ENCODE measurements at places on chromosomes 3 and 15. TPM values are rescaled to one million over a fixed set of nuclear protein-coding genes. Genes with fewer than 3 reads are reported as not detected.

Gene TPRG1
- 24.2 TPM for total RNA-seq

DNA sequence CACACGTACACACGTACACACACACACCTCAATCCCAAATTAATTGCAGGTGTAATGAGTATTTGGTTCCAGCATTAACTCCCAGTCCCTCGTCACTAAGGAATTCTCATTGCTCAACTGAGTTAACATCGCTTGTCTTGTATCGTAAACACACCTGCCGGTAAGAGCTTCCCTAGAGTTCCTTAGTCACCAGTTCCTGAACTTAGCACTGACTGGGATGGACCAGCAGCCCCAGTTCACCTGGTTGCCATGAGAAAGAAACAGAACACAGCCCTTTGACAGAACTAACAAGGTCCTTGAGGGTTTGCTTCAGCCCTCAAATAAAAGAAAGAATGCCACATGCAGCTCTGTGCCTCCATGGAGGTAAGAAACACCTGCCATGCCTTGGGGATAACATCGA is 66.3 kb upstream of the SLCO3A1 start:
- H3K36me3 ChIP-seq = no peaks in the 10 kb centered on the region
- H3K27ac ChIP-seq = peak overlapping the region; percentile 37
- H3K27me3 ChIP-seq = peaks cover 3% of the 10 kb centered on the region
- DNase-seq = no peak
- H3K4me1 ChIP-seq = peaks cover 16% of the 10 kb centered on the region
- H3K4me3 ChIP-seq = no peak overlapping the region

DNA sequence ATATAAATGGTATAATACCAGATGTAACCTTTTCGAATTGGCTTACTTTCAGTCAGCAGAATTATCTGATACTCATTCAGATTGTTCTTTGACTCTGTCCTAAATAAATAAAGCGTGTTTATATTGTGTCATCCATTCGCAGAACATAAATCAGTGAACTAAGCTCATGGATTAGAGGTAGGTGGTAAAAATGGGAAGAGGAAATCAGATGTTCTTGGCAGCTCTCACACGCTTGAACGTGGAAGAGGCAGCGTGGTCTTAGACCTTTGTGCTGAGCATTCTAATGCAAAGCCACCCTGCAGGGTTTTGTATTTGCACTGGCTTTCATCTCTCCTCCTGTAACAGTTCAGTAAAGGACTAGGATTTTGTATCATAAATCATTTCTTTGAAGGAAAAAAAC is 441.4 kb downstream of the GABRG3 start:
- peaks cover 8% of the 10 kb centered on the region for H3K27me3 ChIP-seq
- H3K27ac ChIP-seq = no peak overlapping the region
- DNase-seq = no peak
- peaks cover 13% of the 10 kb centered on the region for H3K4me1 ChIP-seq
- no peaks in the 10 kb centered on the region for H3K36me3 ChIP-seq

Gene GPR149
- total RNA-seq = 0.14 TPM

- H3K4me3 ChIP-seq = no peak overlapping the region
- no peak overlapping the region for H3K27ac ChIP-seq
- H3K4me1 ChIP-seq = peaks cover 6% of the 10 kb centered on the region
- DNase-seq = peak; percentile 64
Measured at GRCh38 chr3:126553284-126554084, 5.2 kb downstream of the C3orf22 start.

Gene PRKAR2A
- 44.1 TPM for total RNA-seq

Gene SLC24A5
- total RNA-seq = 1.3 TPM

DNA sequence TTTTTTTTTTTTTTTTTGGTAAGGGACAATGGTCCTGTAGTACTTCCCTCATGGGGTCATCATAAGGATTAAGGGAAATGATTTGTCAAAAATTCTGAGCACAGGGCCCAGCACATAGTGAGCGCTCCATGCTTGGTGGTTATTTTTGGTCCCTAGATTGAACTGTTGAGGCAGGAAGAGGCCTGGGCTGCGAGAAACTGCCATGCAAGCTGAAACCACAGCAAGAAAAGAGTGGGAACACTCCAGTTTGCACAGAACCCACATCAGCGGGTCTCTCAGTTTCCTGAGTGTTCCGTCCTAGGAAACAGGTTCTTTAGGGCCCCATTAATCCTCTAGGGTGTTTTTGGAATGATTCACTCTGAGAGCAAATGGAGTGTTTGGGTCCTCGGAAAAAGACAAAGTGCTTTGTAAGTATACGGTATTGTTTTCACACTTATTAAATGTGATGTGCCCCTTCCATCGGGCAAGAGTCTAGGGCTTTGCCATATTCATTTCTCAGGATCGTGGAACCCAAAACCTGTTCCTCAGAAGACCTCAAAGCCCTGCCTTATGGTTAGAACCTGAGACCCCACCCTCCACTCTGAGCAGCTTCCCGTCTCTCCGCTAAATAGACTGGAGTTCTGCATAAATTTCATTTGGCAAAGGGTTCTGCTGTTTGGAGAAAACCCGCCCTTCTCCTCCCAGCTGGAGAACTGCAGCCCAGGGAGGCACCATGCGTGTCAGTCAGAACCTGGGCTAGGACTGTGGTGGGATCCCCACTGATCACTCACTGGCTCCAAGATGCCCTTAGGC is 60.4 kb downstream of the SPSB4 start:
- no peak for DNase-seq
- H3K4me3 ChIP-seq = no peak overlapping the region
- no peaks in the 10 kb centered on the region for H3K27me3 ChIP-seq
- H3K4me1 ChIP-seq = peaks cover 23% of the 10 kb centered on the region
- H3K27ac ChIP-seq = no peak overlapping the region
- H3K36me3 ChIP-seq = peaks cover 12% of the 10 kb centered on the region

DNA sequence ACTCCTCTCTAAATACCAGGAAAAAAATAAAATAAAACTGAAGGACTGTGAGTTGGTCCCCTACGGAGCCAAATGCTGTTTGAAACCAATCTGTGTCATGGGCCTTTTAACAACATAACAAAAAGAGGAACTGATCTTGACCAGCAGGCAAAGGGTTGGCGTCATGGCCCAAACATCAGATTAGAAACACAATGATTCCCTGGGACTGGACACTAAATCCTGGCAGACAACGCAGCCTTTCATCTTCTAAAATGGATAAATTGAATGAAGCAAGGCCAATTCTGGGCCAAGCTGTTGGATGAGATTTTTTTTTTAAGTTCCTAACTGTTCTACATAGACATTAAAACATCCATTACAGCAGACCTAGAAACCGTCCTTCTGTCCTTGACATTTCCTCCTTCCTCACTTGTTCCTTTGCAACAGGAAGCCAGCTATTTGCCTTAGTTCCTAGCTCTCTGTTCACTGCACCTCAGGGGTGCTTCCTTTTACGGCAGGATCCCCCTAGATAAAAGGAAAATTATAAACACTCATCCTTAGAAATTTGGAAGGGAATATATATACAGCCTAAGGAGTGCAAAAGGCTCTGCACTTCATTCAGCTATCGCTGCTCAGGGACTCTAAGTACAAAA is 21.6 kb upstream of the TAFA4 start:
- H3K27me3 ChIP-seq = peaks cover 17% of the 10 kb centered on the region
- no peak overlapping the region for H3K4me3 ChIP-seq
- no peak for DNase-seq

GRCh38 chr15:86231864-86232721 is 152.4 kb downstream of the AGBL1 start:
- DNase-seq = no peak
- H3K27me3 ChIP-seq = peaks cover 37% of the 10 kb centered on the region
- H3K4me3 ChIP-seq = peak overlapping the region; percentile 62
- H3K27ac ChIP-seq = no peak overlapping the region

- H3K36me3 ChIP-seq = no peaks in the 10 kb centered on the region
- H3K4me3 ChIP-seq = peak overlapping the region; percentile 47
- DNase-seq = no peak
- H3K4me1 ChIP-seq = peaks cover 12% of the 10 kb centered on the region
- no peak overlapping the region for H3K27ac ChIP-seq
Measured at GRCh38 chr3:186896875-186897274, 33.5 kb upstream of the ST6GAL1 start.

DNA sequence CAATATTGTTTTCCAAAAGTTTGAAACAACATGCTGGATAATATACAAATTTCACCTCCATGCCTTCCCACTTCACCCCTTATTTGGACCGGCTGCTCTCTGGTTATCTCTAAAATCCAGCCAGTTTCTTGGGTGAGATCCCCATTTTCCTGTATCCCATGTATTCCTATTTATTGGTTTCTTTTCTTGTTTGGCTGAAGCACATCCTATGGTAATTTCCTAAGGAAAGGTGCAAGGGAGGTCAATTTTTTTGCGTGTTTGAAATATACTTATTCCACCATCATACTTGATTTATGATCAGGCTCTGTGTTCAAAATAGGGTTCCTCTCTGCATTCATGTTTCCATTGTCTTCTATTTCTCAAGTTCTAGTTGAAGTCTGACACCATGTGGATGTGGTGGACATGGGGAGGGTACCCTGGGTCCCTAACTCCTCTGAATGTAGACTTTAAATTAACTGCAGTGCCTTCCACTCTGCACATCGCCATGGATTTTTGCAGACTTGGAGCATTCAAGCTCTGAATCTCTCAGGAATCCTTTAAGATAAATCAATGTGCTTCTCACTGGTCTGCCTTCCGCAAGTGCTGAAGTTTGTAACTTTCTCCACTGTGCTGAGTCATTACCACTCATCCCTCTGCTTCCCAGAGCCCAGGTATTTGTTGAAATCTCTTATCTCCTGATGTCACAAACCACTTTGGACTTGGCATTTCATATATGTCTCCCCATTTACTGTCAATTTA is 52.1 kb upstream of the TLE3 start:
- H3K27ac ChIP-seq = no peak overlapping the region
- DNase-seq = no peak
- no peaks in the 10 kb centered on the region for H3K36me3 ChIP-seq
- no peak overlapping the region for H3K4me3 ChIP-seq

- peaks cover 10% of the 10 kb centered on the region for H3K27me3 ChIP-seq
- no peak overlapping the region for H3K27ac ChIP-seq
- no peak overlapping the region for H3K4me3 ChIP-seq
Measured at GRCh38 chr3:184040010-184040409, 8.5 kb downstream of the HTR3D start.

DNA sequence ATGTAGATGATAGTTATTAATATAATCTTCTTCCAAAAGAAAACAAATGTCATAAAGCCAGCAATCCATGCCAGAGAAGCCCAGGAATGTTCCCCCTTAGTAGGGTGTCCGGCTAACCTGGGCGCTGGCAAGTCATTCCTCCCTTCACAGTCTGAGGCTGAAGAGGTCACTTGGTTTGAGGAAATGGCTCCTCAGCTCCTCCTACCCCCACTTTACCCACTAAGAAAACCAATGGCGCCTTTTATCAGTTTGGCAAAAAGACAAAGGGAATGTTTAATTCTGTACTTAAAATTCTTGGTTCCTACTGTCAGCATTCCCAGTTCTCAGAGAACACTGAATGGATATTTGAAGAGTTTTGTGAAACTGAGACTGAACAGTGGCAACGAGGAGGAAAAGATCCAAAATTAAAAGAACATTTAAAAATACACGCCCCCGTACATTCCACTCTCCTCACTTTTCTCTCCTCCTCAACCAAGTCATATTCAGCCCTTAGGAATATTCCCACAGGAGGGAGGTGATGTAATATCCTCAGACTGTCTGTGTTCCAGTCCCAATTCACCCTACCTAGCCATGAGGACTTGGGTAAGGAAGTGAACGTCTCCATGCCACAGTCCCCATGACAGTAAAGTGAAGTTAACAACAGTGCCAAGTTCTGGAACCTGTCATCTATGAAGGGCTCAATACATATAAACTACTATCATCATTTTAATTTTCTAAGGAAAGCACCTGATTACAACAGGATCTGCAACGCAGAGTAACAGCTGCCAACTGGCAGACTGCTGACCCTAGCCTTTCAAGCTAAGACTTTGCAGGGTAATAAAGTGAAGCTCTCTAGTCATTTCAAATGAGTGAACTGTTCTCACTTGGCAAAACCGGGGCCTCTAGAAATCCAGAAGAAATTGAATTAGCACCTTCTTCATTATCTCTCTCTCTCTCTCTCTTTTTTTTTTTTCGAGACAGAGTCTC is 234.5 kb upstream of the ICE2 start:
- no peak for DNase-seq
- no peak overlapping the region for H3K27ac ChIP-seq
- H3K4me3 ChIP-seq = no peak overlapping the region
- peaks cover 13% of the 10 kb centered on the region for H3K4me1 ChIP-seq

Gene DPPA2
- total RNA-seq = 0.36 TPM

DNA sequence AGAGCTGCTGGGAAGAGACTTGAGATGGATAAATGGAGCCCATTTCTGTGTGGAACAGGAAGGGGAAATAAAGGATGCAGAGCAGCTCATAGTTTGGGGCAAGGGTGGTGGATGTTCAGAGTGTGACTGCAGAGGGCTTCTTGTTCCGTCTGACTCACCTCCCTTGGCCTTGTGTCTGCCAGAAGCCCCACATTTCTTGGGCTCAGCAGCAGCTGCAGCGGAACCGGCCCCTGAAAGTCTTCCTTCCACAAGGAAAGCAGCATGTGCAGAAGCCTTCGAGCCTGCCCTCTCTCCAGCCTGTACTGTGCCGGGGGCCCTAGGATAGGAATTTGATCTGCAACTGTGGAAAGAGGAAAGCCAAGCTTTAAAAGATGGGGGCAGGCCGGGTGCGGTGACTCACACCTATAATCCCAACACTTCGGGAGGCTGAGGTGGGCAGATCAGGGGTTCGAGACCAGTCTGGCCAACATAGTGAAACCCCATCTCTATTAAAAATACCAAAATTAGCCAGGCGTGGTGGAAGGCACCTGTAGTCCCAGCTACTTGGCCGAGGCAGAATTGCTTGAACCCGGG is 11.5 kb downstream of the CDAN1 start:
- H3K27ac ChIP-seq = no peak overlapping the region
- H3K4me3 ChIP-seq = no peak overlapping the region
- no peaks in the 10 kb centered on the region for H3K27me3 ChIP-seq
- peak; percentile 51 for DNase-seq

Gene HESX1
- total RNA-seq = 0.40 TPM

Gene CELSR3
- total RNA-seq = 9.8 TPM

GRCh38 chr15:92028389-92028724 is 174.8 kb downstream of the SLCO3A1 start:
- DNase-seq = no peak
- no peak overlapping the region for H3K4me3 ChIP-seq
- H3K27ac ChIP-seq = no peak overlapping the region
- H3K27me3 ChIP-seq = no peaks in the 10 kb centered on the region
- H3K4me1 ChIP-seq = peaks cover 18% of the 10 kb centered on the region

GRCh38 chr15:38085931-38086568 is 151.6 kb downstream of the TMCO5A start:
- H3K4me3 ChIP-seq = no peak overlapping the region
- H3K36me3 ChIP-seq = no peaks in the 10 kb centered on the region
- peaks cover 19% of the 10 kb centered on the region for H3K4me1 ChIP-seq
- no peaks in the 10 kb centered on the region for H3K27me3 ChIP-seq
- no peak for DNase-seq
- no peak overlapping the region for H3K27ac ChIP-seq

DNA sequence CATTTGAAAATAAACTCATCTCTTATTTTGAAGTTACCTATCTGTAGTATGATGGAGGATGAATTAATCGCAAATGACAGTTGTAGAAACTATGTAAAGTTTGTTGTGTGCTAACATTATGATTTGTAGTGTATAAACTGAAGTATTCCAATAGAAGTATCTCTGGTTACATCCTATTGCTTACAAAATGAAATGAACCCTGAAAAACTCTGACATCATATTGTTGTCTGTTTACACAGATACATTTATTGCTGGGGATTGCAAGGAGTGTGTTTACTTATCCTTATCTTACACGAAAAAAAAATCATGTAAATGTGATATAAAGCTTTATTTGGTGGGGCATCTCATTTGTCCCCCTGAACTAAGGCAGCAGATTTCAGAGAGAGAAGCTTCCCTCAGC is 2.6 kb upstream of the ABHD10 start:
- H3K36me3 ChIP-seq = peaks cover 3% of the 10 kb centered on the region
- H3K27ac ChIP-seq = no peak overlapping the region
- H3K4me3 ChIP-seq = no peak overlapping the region
- DNase-seq = no peak

- no peaks in the 10 kb centered on the region for H3K36me3 ChIP-seq
- DNase-seq = no peak
- no peak overlapping the region for H3K27ac ChIP-seq
Measured at GRCh38 chr3:187616307-187616972, 53.8 kb downstream of the SST start.
